ENCODE measurements at places on chromosomes 7 and 10. TPM values are rescaled to one million over a fixed set of nuclear protein-coding genes. Genes with fewer than 3 reads are reported as not detected.

SEC31B gene
- total RNA-seq, result 3.2 TPM

ZNF282 gene
- 25.7 TPM for total RNA-seq

CYP2C9 gene
- total RNA-seq, result not detected

CTAGE6 gene
- total RNA-seq, result 1.3 TPM

P4HA1 gene
- total RNA-seq, result 1,438 TPM

ADRA2A gene
- not detected for total RNA-seq

MYO1G gene
- total RNA-seq, result 0.05 TPM

MRLN gene
- total RNA-seq, result not detected

CALML3 gene
- total RNA-seq, result not detected

WDR11 gene
- 99.2 TPM for total RNA-seq

CLRN3 gene
- not detected for total RNA-seq

OR9A2 gene
- total RNA-seq, result not detected

DNAH11 gene
- total RNA-seq, result 1.2 TPM

UCN3 gene
- total RNA-seq, result not detected

DPCD gene
- total RNA-seq, result 44.2 TPM

SPDYE11 gene
- not detected for total RNA-seq

CNPY1 gene
- not detected for total RNA-seq

ORAI2 gene
- total RNA-seq, result 71.9 TPM

TMEM140 gene
- 3.3 TPM for total RNA-seq

FGFBP3 gene
- 0.59 TPM for total RNA-seq

CPEB3 gene
- 0.92 TPM for total RNA-seq

CCDC172 gene
- total RNA-seq, result not detected

HOXA3 gene
- total RNA-seq, result 6.8 TPM

VAX1 gene
- total RNA-seq, result not detected

BHLHA15 gene
- 1.3 TPM for total RNA-seq

OSBPL3 gene
- total RNA-seq, result 32.1 TPM

BTBD16 gene
- total RNA-seq, result not detected

C7orf33 gene
- not detected for total RNA-seq

All from smooth muscle cell of the umbilical artery (primary cell).